ENCODE measurements at places on chromosomes 3 and 15.

GRCh38 chr3:37603722-37604121, 258.0 kb upstream of the CTDSPL start:
- DNase-seq, result no peak

DNA sequence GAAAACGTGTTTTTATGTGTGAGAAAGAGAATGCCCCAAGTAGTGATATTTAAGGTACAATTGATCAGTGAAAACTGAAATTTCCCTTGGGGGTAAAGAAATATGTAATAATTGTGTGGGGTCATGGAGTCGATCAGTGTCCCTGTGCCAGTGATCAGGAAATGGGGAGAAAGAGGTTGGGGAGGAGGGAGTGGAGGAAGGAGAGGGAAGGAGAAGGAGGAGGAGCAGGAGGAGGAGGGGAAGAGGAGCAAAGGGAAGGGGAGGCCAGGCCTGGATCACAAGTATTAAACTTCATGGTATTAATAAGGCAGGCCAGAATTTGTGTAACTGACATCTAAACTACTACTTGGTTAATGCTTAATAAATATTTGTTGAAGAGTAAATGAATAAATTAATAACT, 30.4 kb downstream of the THSD4 start:
- DNase-seq, result no peak

GRCh38 chr3:23685541-23686258, 120.1 kb upstream of the UBE2E1 start:
- DNase-seq, result peak; percentile 4

DNA sequence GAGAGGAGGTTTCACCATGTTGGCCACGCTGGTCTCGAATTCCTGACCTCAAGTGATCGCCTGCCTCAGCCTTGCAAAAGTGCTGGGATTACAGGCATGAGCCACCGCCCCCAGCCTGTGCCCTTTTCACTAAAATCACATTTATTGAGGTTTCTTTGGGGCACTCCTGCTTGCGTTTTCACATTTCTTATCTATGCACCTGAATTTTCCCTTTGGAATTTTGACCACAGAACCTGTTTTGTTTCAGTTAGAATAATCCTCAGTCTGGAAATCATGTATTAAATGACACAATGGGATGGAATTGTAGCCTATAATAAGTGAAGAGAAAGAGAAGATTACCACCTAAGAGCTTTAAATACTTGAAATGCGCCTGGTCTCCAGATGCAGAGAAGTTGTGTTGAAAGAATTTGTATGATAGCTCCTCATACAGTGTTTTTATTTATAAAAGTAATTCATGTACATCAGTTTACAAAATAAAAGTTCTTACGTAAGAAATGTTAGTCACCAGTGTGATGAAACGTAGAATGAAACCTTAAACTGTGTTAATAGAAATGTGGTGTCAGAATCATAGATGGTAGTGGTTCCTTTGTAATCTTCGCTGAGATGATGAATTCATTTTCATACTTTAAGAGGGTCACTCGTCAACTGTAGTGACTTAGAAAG, 107.0 kb downstream of the TCF12 start:
- no peak for DNase-seq

- no peak for DNase-seq
Measured at GRCh38 chr3:31571325-31571724, 38.6 kb downstream of the STT3B start.

- DNase-seq, result no peak
Measured at GRCh38 chr3:164460851-164461250, 617.4 kb downstream of the SI start.

- no peak for DNase-seq
Measured at GRCh38 chr3:176193032-176193730, 1004.1 kb downstream of the TBL1XR1 start.

GRCh38 chr3:9122732-9123364, 126.6 kb downstream of the SRGAP3 start:
- no peak for DNase-seq

- no peak for DNase-seq
Measured at GRCh38 chr3:88758676-88759075, 348.7 kb upstream of the EPHA3 start.

- DNase-seq, result no peak
Measured at GRCh38 chr15:48498828-48499227, 146.7 kb downstream of the FBN1 start.

GRCh38 chr15:42707068-42707467, 29.9 kb downstream of the CDAN1 start:
- DNase-seq, result no peak

- DNase-seq, result no peak
Measured at GRCh38 chr15:98914626-98915025, 93.0 kb downstream of the PGPEP1L start.

- DNase-seq, result no peak
Measured at GRCh38 chr3:61283876-61284275, 32.6 kb upstream of the FHIT start.

- no peak for DNase-seq
Measured at GRCh38 chr15:66496951-66497501, 536 bp downstream of the SNAPC5 start.

DNA sequence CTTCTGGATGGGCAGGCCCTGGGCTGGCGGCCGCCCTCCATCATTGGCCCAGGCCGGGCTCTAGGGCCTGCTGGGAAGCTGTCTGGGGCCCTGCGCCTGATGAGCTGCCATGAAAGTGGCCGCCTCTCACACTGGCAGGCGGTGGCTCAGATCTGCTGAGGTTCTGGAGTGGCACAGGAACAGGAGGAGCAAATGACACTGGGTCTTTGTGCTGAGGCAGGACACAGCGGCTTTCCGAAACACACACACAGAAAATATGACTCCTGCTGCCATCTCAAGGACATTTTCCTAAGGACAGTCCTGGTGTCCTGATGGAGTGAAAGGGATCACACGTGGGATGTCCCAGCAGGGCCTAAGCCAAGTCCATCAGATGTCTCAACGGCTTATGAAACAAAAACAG, 103.5 kb downstream of the NUP210 start:
- no peak for DNase-seq

- no peak for DNase-seq
Measured at GRCh38 chr15:65195548-65195923, 10.4 kb upstream of the CLPX start.

GRCh38 chr15:64651601-64652191, 123.7 kb downstream of the RBPMS2 start:
- DNase-seq, result peak; percentile 12

GRCh38 chr3:177538048-177538749, 340.9 kb upstream of the TBL1XR1 start:
- no peak for DNase-seq

GRCh38 chr15:39785139-39785538, 2.5 kb upstream of the FSIP1 start:
- no peak for DNase-seq

DNA sequence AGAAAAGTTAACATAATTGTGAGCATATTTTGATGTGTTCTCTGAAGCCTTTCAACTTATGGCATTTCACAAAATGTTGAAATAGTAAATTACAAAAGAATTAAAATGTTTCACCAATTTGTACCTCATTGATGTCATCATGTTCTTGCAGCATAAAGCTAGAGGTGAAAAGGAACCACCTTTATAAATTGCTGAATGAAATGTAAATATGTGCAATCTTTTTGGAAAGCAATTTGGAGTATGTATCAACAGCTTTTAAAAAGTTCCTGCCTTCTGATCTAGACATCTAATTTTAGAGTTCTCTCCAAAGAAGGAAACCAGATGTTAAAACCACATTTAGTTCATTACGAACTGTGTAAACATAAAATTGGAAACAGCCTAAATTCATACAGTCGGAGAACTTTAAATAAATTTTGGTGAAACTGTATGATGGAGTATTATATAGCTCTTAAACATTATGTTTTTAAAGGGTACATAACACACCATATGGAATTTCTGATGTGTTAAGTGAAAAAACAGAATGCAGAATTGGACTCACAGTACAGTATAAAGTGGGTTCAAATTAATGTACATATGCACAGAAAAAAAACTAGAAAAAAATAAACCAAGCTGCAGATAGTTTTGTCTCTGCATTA, 311.2 kb upstream of the NAALADL2 start:
- no peak for DNase-seq

GRCh38 chr3:8296461-8296860, 205.2 kb upstream of the LMCD1 start:
- DNase-seq, result no peak

- no peak for DNase-seq
Measured at GRCh38 chr3:30894521-30895251, at the start of gene GADL1. Gene GADL1, minus strand, starts transcription at chr3:30894661. Its CDS starts 47 bp downstream, at chr3:30894614.

DNA sequence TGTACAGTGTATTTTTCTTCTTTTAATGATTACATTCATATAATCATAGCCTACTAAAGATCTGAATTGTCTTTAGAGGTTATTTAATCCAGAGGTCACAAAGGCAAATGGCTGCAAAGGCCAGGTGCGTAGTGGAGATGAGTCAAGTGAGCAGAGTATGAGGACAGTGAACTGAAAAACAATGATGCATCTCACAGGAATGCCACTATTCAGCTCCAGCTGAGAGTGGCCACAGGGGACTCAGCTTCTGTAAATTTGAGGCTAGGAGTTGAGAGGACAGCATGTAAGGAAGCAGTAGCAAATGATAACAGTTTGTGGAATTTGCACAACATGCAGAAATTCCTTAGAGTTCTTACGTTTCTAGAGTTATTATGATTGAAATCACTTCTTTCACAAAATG, 50.4 kb downstream of the COL6A5 start:
- no peak for DNase-seq

- no peak for DNase-seq
Measured at GRCh38 chr3:2938711-2939110, 171.5 kb downstream of the IL5RA start.

GRCh38 chr3:12891985-12892839, 50.8 kb upstream of the RPL32 start:
- no peak for DNase-seq

- DNase-seq, result peak; percentile 21
Measured at GRCh38 chr3:64022451-64023186, 675 bp downstream of the PSMD6 start.

GRCh38 chr3:126732281-126733060, 28.4 kb downstream of the CHCHD6 start:
- DNase-seq, result no peak

DNA sequence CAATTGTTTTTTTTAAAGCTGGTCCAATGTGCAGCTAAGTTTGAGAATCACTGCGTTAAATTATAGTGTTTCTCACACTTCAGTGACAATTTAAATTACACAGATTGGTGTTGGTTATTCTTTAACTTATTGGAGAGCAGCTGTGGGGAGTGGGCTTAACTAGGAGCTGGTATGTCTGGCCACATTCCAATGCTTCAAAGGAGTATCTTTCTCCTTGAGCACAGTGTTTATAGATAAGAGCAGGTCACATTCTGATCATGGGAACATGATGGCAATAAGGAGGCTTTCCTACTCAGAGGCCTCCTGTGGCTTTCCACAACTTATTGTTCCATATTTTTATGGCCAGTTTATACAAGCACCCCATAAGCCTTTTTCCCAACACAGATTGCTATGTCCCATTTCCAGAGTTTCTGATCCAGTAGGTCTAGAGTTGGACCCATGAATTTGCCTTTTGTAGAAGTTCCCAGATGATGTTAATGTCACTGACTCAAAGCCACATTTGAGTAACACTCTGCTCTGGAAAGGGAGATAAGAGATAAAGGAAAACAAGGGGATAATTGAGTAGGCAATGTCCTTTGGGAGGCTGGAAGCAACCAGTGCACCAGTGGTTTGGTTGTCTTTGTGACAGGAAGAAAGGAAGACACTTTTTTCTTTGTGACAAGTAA, 33.0 kb upstream of the PLSCR4 start:
- DNase-seq, result no peak

DNA sequence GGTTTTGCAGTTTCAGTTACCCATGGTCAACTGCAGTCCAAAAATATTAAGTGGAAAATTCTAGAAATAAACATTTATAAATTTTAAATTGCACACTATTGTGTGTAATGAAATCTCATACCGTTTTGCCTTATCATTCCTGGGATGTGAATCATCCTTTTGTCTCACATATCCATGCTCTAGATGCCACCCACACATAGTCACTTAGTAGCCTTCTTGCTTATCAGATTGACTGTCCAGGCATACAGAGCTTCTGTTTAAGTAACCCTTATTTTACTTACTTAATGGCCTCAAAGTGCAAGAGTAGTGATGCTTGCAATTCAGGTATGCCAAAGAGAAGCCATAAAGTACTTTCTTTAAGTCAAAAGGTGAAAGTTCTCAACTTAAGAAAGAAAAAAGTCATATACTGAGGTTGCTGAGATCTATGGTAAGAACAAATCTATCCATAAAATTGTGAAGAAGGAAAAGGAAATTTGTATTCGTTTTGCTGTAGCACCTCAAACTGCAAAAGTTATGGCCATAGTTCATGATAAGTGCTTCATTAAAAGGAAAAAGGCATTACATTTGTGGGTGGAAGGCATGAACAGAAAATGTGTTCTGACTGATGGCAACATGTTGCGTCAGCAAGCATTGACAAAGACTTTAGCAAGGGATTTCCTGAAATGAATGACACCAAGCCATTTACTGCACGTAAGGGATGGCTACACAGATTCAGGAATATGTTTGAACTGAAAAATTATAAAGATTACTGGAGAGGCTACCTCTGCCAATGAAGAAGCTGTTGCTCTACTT, 43.8 kb downstream of the SPATA16 start:
- no peak for DNase-seq

DNA sequence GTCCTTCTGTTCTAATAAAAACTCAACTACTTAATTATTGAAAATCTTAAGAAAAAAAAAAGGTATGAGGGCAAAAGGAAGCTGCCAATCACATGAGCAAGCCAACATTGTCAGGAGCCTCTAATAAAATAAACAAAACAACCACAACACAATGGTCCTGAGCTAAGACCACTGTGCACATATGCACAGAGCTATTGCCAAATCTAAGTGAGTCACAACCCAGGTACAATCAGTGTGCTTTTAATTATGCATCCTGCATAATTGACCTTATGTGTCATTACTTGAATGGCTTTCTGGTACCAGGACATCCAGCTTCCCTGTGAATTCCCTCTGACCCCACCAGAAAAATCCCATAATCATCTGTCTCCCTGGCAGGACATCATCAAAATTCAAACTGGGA, 639.8 kb downstream of the MAGI1 start:
- DNase-seq, result no peak

- DNase-seq, result no peak
Measured at GRCh38 chr3:14605067-14605466, 46.5 kb upstream of the CCDC174 start.

DNA sequence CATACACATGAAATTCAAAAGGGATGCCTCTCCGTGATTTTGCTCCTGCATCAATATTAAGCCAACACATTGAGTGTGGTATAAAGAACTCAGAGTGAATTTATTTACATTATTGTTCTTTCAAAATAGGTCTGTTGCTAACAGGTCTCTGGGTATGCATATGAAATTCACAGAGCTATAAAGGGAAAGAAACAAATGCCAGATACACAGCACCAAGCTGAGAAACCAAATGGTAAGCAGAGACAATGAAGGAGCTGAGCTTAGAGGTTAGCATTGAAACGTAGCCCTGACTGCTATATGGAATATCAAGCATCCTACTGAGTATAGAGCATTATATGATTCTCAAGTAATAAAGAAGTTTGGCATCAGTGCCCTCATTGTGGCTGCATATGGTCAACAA, 712.9 kb downstream of the NSUN3 start:
- DNase-seq, result no peak

- no peak for DNase-seq
Measured at GRCh38 chr15:95520922-95521321, 809.6 kb upstream of the NR2F2 start.
